ENCODE measurements at places on chromosomes 2 and 18.
A peak's percentile ranks its signal among the peaks of the same experiment; 100 is the strongest.

GRCh38 chr2:383178-383577, 95.3 kb upstream of the ALKAL2 start:
- no peak for DNase-seq

GRCh38 chr18:34709750-34710441, at the start of gene DTNA:
TSS of gene DTNA (plus strand) at chr18:34710298. CDS start at chr18:34755977, 45,679 bp downstream.
- DNase-seq: no peak

DNA sequence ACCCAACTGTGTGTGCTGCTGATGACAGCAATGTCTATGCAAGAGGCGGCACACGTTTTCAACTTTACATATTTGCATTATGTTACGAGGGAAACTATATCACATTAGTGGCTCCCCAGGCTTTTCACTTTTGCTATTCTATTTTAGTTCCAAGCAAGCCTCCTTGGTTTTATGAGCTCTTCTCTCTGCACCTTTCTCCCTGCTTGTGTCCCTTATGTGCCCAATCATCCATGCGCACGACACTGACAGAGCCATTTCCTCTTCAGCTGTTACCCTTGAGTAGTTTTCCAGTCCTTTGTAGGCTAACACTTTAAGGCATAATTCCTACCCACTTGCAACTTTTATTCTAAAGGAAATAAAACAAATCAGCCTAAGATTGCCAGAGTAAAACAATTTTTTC, 154.3 kb downstream of the TCF4 start:
- DNase-seq: no peak

GRCh38 chr2:201377218-201377617, 20.1 kb upstream of the FLACC1 start:
- no peak for DNase-seq

DNA sequence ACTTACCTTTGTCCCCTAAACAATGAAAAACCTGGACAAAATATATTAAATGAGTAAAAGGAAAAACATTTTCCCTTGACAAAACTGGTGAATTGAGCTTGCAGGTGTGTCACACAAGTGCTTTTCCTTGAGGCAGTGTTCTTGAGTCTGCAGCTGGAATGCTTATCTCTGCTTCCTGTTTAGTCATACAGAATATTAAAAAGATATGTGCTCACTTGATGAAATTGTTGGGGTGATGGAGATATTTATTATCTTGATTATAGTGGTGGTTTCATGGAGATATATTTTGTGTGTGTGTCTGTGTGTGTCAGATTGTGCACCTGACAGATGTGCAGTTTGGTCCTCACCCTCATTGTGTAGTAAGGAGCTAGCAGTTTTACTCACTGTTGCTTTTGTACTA, 3.3 kb downstream of the TAF1B start:
- DNase-seq: no peak

DNA sequence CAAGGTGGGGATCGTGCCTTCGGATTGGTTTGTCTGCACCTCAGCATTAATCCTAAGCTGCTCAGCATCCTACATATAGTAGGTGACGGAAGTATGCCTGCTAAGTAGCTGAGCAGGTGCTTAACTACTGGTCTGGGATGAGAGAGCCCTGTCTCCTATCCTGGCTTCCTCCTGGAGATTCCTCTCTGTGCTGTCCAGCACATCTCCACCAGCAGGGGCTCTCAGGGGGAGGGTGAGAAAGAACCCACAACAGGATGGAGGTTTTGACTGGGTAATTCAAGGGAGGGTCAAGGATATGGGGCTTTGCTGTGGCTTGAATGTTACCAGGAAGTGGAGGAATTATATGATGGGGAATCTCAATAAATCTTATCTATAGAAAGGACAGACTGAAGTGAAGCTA, 45.4 kb upstream of the KIF5C start:
- DNase-seq: no peak

DNA sequence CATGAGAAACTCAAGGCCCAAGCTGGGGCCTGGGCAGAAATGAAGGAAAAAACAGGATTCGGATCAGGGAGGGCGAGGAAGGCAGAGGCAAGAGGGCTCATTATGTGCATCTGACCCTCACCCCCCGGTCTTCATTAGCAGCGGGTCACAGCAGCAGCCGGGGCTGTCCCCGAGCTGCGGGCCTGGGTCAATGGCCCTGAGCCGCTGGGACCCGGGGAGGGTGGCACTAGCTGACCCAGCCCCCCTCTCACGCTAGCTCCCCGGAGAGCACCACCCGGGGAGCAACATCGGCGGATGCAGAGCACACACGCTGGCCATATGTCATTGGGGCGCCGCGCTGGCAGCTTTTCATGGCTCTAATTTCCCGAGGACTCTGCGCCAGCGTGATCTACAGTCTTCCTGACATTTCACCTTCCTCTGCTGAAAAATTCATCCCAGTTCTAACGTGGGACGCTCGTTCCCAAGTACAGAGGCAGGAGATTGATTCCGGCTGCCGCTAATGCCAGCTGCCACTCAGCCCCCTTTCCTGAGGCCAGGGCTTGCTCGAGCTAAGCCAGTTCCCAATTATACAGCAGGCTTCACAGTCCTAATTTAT, 63.7 kb downstream of the EIPR1 start:
- DNase-seq: no peak

- DNase-seq: peak; percentile 76
These were observed 979 bp downstream of the LONRF2 start for GRCh38 chr2:100321179-100321865.

All from right forelimb (tissue), 1 donor.